EH (cell line): ENCODE measurements at places on chromosomes 6 and 20.
A peak's percentile ranks its signal among the peaks of the same experiment; 100 is the strongest.

- peak; percentile 84 for DNase-seq
Measured at GRCh38 chr20:23419995-23420901, 1.0 kb downstream of the NAPB start.

GRCh38 chr6:158762787-158763433, 56.3 kb downstream of the EZR start:
- no peak for DNase-seq

- DNase-seq = no peak
Measured at GRCh38 chr20:48832405-48832730, 4.6 kb upstream of the PREX1 start.

GRCh38 chr6:29602564-29603361, 17.8 kb downstream of the OR2H2 start:
- peak; percentile 46 for DNase-seq

DNA sequence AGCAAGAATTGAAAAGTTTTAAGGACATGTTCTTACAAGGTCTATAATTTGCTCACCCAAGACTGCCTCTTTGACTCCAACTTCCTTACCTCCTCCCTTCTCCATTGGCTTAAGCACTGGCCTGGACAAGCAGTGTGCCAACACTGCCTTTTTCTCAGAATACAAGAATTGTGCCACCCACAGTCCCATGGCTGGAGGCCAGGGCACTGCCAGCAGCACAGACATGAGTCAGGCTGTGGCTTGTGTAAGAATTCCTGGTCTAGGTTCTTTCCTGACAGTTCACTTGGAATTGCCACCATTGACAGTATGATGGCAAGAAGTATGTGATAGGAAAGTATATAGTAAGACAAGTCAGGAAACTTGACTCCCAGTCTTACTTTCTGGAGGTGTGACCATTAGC, 202.7 kb upstream of the MARCKS start:
- DNase-seq = peak; percentile 71

DNA sequence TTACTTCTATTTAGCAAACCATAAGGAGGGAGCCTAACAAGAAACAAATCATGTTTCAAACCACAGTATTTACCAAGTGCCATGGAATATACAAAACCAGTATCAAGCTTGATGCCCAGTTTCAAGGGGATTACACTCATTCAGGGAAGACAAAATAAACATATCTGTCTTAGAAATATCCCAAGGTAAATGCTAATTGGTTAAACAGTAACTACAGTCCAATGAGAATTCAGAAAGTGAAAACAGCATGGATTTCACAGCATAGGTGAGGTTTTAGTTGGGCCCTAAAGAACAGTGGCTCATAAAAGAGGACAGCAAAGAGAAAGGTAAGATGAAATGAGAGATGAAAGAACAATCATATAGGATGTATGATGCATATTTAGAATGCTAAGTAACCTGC, 110.3 kb downstream of the CHD6 start:
- no peak for DNase-seq

DNA sequence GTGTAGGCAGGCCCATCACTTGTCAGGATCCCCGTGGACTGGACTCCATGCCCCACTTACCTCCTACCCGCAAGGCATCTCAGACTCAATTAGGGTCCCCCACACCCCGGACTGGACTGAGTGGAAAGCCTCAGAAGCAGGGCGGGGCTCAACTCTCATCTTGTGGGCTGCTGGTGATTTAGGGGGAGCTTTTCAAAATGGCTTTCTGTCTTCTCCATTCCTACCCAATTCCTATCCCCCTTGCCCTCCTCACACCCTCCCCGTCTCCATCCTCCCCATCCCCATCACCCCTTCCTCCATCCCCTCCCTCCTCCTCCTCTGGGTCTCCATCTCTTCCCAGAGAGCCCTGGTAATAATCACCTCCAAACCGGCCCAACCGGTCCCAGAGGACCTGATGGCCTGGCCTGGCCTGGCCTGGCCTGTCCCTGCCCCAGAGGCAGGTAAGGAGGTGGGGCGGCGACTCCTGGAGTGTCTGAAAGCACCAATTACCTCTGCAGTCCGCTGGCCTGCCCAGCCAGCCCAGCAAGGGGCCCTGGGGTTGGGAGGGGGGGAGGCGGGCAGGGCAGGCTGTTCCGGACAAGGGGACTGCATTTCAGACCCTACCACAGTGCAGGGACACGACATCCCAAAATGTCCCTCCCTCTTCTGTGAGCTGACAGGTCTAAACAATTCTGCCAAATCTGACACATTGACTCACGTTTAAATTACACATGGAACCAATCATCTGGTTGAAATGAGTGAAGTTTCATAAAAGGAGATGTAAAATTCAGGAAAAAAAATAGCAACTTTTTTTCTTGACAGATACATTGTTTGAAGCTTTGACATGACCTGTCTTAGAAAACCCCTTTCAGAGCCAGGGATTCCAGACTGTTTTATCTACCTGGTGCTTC, 24.8 kb downstream of the MAFB start:
- no peak for DNase-seq

DNA sequence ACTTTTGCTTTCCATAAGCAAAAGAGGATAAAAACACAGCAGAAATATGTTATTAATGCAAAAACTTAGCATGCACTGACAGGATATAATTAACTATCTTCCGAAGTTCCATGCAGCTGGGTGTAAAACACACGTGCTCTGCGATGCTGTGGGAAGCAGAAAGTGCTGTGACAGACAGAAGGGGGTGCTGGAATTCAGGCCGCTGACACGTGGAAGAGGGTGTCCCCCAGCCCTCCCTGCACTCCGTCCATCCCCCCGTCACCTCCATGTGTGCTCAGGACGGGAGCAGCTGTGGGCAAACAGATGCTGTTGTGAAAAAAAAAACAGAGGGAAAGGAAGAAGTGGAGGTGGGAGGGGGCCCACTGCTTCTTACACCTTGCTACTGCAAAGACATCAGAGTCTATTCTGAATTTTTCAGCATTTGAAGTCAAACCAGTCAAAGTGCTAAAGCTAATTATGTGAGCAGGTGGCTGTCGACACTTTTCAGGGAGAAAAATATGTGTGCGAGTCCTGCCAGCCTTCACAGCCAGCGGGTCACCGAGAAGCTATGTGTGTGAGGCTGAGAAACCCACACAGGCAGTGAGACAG, 175.9 kb upstream of the AFDN start:
- no peak for DNase-seq

DNA sequence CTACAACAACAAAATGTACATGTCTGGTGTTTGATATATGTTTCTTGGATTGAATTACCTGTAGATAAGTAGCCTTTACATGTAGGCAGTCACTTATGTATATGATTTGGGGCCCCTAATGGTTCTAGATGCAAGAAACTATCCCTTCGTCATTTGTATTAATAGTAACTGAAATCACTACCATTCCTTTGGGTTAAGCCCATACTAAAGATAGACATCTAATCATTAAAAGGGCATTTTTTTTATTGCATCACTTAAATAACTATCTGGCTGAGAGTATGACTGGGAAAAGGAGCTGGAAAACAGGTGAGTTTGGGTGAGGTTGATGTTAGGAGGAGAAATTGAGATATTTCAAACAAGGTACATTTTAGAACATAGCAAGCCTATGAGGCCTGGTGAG, 213.5 kb upstream of the PLN start:
- DNase-seq = no peak

- no peak for DNase-seq
Measured at GRCh38 chr6:6725468-6726209, 137.1 kb downstream of the LY86 start.

DNA sequence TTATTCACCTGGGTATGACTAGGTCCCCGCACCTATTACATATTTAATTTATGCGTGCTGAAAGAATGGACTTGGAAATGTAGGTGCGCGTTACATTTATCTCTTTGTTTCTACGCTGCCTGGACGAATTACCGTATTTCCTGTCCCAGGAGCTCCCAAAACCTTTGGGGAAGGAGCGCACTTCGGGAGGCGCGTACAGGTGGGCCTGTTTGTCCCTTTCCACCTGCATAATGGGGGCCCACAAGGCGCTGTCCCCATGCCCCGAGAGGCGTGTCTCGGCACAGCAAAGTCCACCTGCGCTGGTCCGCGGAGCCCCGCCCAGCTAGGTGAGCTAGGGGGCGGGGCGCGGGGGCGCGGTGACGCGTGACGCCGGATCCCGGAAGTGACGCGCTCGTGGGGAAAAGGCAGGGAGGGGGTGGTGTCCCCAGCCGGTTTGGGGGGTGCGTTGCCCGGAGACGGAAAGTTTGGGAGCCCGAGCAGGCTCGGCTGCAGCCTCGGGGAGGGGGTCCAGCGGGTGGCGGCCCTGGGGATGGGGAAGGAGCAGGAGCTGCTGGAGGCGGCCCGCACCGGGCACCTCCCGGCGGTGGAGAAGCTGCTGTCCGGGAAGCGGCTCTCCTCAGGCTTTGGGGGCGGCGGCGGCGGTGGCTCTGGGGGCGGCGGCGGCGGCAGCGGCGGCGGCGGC, at the start of gene ANKS1A:
Gene ANKS1A (plus strand): TSS at position 382 of the 682 bp plus-strand sequence. CDS start 148 bp downstream, at position 530.
- DNase-seq = peak; percentile 52

GRCh38 chr6:105794870-105795269, 291.3 kb upstream of the PRDM1 start:
- no peak for DNase-seq
